ENCODE measurements at places on chromosomes 4 and X.

DNA sequence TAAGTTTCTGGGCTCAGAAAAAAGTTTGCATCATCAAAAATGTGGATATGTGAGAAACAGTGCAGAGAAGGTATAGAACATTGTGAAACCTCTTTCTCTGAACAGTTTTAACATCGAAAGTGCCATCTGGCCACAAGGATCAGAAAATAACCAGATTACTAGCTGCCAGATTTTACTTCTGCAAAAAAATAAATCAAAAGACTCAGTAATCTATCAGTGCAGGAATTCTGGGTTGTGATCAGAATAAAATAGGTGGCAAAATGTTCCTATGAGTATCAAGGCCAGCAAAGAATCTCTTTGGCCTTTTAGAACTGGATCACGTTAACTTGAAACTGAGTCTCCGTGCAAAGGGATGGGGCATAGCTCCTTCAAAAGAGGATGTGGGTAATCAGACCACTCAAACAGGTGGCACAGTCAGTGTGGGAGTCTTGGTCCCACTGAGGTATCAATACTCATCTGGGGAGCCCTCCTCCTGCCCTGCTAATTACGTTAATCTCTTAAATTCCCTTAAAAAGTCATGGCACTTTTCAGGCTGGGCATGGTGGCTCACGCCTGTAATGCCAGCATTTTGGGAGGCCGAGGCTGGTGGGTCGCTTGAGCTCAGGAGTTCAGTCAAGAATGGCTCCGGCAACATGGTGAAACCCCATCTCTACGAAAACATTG is 26.7 kb upstream of the RBM47 start:
- DNase-seq: no peak

DNA sequence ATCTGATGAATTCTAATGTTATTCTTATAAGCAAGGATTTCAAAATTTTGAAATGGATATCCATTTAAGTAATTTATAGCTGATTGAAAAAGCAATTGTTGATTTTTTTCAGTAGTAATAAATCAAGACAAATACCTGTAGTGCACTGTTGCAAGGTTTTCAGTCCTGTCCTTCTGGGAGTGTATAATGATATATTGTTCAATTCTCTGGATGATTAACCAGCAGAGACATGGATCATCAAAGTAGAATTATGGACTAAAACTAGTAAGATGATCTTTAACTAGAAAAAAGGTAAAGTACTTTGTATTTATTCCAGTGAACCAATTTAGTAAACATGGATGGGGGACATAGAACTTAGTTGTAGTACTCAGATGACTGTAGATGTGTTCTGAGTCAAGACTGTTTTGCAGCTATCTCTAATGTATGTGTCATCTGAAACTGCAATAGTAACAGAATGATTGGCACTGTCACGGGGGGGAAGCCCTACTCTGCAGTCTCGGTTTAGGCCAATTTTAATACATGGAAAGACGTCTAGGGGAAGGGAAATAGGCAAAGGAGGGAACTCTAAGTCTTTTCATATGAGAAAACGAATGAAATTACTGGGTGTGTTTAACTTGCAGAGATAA is 121.9 kb downstream of the GLRA3 start:
- no peak for DNase-seq

DNA sequence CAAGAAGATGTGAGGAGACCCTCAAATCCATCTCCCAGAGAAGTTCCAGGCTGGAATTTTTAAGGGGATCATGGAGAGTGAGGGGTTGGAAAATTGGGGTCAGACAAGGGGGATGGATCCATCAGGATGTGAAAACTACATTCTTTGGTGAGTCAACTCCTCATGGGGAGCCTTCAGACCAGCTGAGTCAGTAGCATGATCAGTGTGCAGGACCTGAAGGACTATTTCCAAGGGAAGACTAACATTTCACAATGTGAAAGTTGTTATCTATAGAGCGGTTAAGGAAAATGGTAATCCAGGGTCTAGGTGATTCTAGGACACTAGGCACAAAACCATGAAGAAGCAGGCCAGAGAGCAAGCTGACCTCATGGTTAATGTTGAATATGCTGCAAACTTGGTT is 38.6 kb upstream of the CEP135 start:
- no peak for DNase-seq

- DNase-seq: no peak
These were observed 123.0 kb downstream of the RASGEF1B start for GRCh38 chr4:81348778-81349094.

DNA sequence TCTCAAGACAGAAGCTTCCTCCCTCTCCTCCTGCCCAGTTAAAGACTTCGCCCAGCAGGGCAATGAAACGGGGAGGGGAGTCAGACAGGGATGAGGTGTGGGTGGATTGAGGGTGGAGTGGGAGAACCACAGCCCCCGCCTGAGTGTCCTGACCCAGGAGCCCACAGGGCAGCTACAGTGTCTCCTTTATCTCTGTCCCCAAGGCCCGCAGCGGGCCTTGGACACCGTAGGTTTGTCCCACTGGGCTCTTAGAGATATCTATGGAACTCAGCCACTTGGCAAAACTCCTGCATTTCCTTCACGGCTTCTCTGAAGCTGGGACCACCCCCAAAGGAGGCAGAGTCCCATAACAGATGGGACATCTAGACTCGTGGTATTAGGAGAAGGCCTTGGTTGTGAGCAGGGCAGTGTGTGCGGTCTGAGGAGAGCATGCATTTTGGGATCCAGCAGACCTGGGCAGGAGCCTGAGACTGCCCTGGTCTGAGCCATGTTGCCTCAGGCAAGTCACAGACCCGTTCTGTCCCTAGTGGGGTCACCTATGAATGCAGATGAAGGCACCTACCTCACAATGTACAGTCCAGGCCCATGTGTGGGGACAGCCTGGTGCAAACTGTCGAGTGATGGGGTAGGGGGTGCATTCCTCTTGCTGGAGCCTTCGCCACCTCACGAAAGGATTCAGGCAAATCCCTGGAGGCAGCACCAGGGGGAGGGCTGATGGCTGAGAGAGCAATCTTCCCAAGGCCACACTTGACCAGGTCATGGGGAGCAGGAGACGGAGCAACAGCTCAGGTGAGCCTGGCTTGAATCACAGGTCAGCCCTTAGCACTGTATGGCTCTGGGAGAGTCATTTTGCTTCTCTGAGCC is 225.7 kb upstream of the PSAPL1 start:
- DNase-seq: no peak

DNA sequence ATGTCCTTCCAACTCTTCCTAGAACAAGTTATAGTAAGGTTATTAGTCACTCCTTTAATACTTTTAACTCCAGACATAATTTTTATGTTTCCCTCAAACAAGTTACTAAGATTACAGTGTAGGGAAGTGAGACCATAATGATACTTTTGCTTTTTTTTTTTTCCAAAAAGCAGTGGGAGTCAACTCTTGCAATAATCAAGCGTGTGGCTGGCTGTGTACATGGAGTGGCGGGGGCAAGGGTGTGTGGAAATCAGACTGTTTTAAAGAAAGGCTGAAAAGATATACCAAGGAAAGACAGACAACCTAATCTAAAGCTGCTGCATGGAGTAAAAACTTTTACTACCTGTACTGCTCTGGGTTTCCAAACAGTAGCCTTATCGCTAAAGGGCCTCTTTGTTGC is 4.1 kb downstream of the NOA1 start:
- no peak for DNase-seq

Data from stimulated activated CD8-positive, alpha-beta memory T cell treated with anti-CD3 and anti-CD28 coated beads, Interleukin-4, amount 100 ng/mL, for 1 hour (primary cell).